ENCODE measurements at places on chromosomes 16 and 17. TPM values are rescaled to one million over a fixed set of nuclear protein-coding genes. Genes with fewer than 3 reads are reported as not detected.

Gene GFAP
- total RNA-seq, result 0.10 TPM

Gene SLFN11
- 4.7 TPM for total RNA-seq

Gene ZNF688
- 7.5 TPM for total RNA-seq

Gene TMC8
- total RNA-seq, result 0.11 TPM

Gene XAF1
- 47.3 TPM for total RNA-seq

Gene ATPAF2
- total RNA-seq, result 30.4 TPM

Gene HBA2
- total RNA-seq, result not detected

DNA sequence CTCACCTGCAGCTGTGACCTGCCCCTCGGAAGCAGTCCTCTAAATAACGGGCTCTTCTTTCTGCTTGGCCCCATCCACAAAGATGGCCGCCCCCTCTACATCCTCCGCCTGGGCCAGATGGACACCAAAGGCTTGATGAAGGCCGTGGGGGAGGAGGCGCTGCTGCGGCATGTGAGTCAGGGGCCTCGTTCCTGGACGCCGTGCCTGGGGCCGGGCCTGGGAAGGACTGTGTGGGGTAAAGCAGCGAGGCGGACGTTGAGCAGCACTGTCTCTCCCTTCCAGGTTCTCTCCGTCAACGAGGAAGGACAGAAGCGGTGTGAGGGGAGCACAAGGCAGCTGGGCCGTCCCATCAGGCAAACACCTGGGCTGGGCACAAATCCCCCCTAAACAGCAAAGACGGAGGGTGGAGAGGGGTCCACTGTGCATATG lies 33.1 kb downstream of the NAGPA start:
- no peak for DNase-seq

DNA sequence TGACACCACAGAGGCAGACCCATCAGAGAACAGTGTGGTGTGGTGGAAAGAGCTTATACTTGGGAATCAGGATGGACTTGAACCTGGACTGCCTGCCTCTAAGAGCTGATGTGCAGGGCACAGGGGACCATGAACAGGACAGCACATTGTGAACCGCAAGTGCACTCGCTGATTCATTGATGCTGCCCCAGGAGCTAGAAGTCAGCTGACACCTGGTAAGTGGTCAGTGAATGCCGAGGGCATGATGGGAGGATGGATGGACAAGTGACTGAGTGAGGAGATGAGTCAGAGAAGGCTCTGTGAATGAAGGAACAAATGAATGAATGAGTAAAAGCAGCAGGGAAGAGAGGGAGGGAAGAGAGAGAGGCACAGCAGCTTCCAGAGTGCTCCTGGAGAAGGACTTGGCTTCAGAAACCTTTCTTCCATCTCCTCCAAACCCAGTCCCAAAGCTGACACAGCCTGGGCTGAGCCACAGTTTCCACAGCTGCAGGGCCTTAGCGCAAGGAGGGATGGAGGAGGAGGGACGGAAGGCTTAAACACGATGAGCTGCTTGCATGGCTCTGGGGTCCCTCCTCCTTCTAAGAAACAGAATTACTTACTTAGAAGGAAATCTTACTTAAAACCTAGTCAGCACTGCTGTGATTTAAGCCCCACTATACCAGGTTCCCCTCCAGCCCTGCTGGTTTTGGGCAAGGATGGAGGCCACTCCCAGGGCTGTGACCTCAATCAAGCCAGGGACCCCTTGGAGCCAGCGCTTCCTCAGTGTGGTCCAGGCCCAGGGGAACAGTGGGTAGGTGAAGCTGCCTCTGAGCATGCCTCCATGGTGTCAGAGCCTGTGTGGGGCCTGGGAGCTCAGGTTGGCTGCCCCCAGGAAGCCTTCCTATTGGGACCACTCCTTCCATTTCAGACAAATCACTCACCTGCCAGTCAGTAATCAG lies 184.6 kb downstream of the TMEM132E start:
- DNase-seq, result no peak

GRCh38 chr16:78275420-78275819 lies 176.0 kb downstream of the WWOX start:
- no peak for DNase-seq

GRCh38 chr17:49457564-49458535 lies 37.2 kb upstream of the NGFR start:
- DNase-seq, result no peak

- DNase-seq, result no peak
These were observed 10.8 kb upstream of the BCAR1 start for GRCh38 chr16:75262104-75262799.

DNA sequence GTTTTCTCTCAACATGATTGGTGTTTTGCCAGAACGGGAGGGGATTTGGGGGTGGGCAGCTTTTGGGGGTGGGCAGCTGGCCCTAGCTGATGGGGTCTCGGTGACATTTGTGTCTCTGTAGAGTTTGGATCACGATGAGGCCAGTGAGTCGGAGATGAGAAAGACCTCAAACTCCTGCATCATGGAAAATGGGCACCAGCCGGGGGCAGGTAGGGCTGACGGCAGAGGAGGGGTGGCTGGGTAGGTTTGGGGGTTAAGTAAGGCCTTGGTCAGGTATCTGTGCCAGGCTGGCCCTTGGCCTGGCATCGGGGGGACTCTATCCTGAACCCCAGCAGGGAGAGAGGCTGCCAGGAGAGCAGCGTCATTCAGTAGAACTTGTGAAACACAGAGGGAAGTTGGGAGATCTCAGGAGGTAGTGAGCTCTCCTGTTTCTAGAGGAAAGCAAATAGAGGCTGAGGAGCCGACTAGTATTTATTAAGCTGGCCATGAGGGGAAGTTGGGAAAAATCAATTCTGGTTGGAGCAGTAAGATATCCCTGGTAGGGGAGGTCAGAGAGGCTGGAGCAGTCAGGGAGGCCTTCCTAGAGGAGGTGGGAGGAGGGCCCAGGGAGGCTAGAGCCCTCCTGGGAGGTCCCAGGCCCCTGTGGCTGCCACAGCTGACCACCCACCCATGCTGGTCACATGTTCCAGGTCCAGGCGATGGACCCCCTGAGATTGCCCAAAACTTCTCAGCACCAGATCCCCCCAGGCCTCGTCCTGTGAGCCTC lies 8.1 kb downstream of the SMTNL2 start:
- no peak for DNase-seq

GRCh38 chr16:16578701-16579100 lies 199.8 kb downstream of the NPIPA7 start:
- DNase-seq, result no peak

- DNase-seq, result no peak
These were observed 166.7 kb downstream of the XYLT1 start for GRCh38 chr16:17304106-17304490.

DNA sequence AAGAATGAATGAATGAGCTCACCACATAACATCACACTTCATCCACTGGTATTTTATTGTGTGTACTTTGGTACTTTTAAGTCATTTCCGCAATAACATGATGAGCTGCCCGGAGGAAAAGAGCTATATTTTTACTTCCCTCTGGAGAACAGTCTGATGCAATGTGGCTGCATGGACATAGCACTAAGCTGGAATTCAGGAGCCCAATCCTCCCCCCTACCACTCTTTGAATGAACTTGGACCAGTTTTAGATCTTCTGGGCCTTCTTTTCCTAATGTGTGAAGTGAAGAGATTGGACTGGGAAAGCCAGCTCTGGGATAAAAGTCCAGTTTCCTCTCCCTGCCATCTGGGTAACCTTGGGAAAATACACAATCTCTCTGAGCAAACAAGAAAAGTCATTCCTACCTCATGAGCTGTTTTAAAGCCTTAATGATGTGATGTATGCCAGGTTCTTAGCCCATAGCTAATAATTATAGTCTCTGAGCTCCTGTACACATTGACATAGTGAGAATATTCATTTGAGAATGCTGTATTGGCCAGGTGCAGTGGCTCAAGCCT lies 79.3 kb downstream of the ABCC12 start:
- no peak for DNase-seq

DNA sequence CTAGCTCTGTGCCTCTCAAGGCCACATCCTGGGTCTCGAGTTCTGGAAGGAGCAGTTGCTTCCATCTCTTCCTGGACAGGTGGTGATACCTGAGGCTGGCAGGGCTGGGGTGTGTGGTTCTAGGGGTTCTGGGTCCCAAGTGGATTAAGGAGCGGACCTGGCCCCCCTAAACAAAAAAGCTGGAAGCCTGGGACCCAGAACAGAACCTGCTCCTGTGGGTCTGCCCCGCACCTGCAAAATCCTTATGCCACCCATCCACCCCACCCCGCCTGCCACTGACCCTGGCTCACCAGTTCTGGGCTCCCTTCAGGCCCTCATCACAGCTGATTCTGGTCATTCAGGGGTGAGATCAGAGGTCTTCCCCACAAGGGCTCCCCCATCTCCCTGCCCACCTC lies 44.8 kb downstream of the ADCY7 start:
- DNase-seq, result no peak

DNA sequence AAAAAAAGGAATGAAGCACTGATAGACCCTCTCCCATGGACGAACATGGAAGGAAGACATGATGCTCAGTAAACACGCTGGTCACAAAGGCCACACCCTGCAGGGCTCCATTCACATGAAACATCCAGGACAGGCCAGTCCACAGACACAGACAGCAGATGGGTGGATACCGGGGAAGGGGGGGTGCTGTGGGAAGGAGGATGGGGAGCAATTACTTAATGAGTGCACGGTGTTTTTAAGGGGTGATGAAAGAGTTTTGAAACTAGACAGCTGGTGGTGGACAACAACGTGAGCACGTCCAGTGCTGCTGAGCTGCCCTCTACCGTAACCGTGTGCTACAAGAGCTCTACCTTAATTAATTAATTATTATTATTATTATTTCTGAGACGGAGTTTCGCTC lies 6.0 kb upstream of the SLC16A3 start:
- DNase-seq, result no peak

DNA sequence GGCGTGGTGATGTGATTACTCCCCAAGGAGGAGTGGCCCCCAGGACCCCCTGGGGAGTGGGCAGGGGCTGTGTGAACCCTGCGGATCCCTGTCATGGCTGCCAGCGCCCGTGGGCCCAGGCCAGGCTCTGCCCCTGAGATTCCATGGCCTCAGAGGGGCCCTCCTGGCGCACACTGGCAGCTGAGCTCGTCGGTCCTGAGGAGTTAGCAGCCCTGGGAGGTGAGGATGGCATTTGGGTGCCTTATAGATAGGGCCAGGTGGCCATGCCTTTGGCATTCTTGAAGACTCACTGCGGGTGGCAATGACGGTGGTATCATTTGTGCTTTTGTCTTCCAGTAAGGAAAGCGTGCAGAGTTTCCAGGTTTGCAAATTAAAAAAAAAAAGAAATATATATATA lies 146.8 kb upstream of the GSE1 start:
- no peak for DNase-seq

GRCh38 chr17:45940293-45940692 lies 45.9 kb downstream of the MAPT start:
- no peak for DNase-seq

- no peak for DNase-seq
These were observed 77.2 kb upstream of the TNRC6A start for GRCh38 chr16:24652209-24652712.

DNA sequence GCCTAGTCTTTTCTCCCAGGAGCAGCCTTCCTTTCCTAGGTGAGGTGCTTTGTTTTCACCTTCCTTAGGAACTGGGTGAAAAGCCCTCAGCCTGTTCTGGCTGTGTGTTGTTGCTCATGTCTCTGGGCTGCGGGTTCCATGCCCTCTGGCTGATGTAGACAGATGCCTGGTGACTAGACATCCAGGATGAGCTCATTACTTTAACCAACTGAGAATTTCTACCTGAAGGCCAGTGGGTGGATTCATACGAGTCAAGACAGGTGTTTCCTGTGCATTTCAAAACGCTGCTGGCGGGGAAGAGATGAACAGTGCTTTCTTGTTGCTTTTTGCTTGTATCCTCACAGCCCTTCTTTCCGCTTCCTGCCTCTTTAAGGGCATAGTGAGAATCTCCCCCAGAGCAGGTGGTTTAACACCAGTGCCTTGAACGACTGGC lies 22.3 kb downstream of the SAP30BP start:
- DNase-seq, result peak; percentile 99

GRCh38 chr16:75179208-75179607 lies 27.8 kb downstream of the CTRB2 start:
- DNase-seq, result no peak

- no peak for DNase-seq
These were observed 717.8 kb downstream of the MAF start for GRCh38 chr16:78882751-78883150.

DNA sequence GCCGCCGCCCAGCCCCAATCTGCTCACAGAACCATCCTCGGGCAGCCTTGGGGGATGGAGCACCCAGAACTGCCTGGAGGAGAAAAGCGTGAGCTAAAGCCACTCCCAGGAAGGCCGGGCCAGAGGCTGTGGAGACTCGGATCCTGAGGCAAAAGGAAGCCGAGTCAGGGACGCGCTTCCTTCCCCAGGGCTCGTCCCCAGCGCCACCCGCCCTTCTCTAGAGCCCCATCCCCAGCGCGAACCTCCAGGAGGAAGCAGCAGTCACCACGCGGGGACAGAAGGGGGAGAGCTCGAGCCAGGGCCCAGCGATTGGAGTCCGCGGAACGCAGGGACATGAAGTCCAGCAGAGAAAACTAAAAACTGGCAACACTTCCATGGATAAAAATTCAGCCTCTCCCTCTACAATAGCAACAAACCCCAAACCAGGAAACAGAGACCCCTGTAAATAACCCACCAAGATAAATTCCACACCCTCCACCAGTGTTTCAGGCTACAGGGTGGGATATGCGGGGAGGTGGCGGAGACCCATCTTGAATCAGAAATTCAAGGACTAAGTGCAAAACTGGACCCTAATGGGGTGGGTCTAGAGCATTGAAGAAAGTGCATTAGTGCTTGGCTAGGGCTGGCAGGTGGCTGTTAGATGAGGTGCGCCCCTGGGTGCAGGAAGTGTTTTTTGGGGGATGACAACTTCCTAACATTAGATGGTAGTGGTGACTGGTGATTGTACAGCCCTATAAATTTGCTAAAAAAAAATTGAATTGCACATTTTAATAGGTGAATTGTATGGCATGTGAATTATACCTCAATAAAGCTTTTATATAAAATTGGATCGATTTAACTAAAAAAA lies 116.1 kb upstream of the METRNL start:
- peak; percentile 11 for DNase-seq

DNA sequence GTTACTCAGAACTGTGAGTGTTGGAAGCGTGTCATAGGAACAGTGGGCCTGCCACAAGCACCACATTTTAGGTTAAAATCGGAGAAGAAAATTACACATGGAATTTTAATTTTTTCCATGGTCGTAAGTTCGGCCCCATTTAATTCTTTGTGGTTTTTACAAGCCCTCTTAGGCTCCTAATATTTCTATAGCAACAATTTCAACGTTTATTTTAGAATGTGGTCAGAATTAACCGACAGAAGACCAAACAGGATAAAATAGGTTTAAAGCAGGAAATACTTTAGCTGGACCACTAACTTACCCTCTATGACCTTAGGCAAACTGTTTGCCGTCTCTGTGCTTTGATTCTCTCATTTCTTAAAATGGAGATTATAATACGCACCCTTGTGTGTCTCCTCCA lies 69.9 kb downstream of the FTO start:
- DNase-seq, result no peak

- peak; percentile 45 for DNase-seq
These were observed 23.7 kb upstream of the RCVRN start for GRCh38 chr17:9928601-9929333.

Data from foreskin keratinocyte (primary cell).